ENCODE measurements at places on chromosomes 7 and 10.

DNA sequence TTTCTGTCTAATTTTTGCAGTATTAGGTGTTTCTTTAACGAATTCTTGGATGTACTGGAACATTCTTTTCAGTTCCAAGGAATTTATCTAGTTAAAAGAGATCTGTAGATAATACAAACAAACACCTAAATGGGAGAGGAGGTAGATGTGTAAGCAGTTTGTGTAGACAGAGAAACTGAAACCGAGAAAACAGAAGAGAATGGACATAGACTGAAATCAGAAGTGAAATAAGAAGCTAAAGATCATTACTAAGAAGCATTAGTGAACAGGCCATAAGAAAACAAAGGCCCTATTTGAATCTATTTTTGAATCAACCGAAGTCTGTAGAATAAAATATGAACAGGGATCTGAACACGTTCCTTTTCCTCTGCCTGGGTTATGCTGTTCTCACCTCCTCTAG is 26.5 kb upstream of the TMEM229A start:
- no peak for DNase-seq

DNA sequence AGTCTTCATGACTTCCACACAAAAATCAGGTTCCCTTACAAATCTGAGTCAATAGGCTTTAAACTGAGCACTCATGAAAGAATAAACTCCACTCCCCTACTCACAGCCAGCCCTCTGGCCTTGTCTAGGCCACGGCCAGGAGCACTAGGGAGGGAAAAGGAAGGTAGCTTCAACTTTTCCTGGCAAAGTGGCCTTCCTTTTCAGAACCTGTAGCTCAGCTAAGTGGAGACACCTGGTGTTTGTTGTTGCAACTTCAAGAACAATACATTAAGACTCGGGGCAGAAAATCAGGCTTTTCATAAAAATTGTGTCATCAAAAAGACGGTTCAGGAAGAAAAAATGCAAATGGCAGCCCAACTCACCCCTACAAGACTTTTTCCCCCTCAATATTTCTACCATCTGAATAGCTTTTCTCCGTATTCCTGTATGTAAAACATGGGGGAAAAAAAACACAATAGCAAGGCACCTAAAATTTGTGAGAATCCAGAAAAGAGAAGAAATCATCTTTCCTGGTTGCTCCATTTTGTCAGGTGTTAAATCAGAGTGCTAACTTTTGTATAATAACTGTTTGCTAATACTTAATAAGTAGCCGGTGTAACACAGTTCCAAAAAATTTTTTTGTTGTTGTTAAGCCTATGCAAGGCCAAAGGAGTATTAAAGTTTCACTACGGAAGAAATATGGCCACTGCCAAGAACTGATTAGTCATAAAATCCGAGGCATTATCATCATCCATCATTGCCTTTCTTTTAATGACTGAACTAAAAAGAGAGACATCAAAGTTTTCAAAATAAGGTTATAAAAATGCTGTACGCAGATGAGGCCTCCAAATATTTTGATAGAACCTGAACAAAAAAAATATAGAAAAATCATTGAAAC is 66.2 kb upstream of the ARID5B start:
- DNase-seq = peak; percentile 70

GRCh38 chr10:111392159-111392558 is 315.3 kb downstream of the ADRA2A start:
- DNase-seq = no peak

- DNase-seq = no peak
Measured at GRCh38 chr10:105586451-105587098, 945.5 kb downstream of the SORCS3 start.

GRCh38 chr10:12428447-12429135 is 79.2 kb downstream of the CAMK1D start:
- no peak for DNase-seq

- peak; percentile 35 for DNase-seq
Measured at GRCh38 chr10:22742678-22743077, 28.3 kb upstream of the PIP4K2A start.

GRCh38 chr7:18936265-18936664 is 181.2 kb downstream of the TWIST1 start:
- no peak for DNase-seq

GRCh38 chr7:48046458-48046857 is 11.1 kb downstream of the C7orf57 start:
- no peak for DNase-seq

DNA sequence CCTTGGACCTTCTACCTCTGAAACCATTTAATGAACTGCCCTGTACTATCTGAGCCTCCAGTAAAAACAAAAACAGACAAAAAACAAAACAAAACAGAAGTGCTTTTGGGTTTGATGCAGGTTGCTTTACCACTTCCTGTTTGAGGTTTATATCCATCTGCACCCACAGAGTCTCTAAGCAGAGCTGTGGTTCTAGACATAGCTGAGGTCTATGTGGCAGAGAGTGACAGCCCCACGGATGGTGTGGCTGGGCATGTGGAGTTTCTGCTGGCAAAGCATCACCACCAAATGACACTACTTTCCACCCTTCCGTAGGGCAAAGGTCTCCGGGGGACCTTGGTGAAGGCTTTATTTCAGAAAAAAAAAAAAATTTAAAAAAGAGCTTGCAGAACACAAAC is 754.2 kb downstream of the GRID1 start:
- DNase-seq = no peak

DNA sequence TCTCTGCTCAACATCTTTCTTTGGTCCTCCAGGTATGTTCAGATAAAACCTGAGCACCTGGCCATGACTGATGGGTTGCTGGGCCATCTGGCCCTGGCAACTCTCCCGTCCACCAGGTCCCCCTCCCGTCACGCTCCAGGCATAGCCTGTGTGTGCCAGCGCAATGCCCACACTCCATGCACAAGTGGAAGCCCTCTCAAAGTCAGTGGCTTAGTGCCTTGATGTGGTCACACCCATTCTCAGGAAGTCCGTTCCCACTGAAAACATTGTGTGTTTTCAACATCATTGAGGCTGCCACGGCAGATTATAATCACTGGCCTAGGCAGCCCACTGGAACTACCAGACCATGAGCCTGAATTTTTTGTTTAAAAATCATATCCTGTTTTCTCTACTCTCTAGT is 170.6 kb upstream of the LANCL2 start:
- DNase-seq = no peak

GRCh38 chr10:95413588-95413987 is 122.8 kb upstream of the PDLIM1 start:
- no peak for DNase-seq

DNA sequence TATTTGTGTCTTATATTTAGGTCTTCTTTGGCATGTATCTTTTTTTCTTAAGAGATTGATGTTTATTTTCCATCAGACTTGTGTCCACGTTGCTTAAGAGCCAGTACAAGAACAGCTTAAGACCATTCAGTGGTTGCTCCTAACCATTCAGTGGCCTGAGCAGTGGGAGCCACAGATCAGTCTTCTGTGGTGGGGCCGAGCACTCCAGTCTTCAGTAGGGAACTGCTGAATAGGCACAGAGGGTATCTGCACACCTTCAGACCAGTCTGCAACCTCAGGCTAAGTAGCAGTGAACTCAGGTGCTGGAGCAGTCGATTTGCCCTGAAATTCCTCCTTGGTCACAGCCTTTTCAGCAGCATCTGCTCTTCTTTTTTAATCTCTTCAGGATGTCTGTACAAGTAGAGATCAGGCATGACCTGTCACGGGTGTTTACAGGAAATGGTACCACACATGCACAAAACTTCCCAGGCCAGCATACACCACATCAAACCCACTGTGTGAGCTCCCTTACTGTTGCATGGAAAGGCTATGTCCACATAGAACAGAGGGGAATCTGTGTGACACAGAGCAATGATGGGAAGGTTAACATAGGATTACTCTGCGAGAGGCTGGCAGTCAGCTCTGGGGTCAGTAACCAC is 51.5 kb downstream of the FAM107B start:
- DNase-seq = no peak

DNA sequence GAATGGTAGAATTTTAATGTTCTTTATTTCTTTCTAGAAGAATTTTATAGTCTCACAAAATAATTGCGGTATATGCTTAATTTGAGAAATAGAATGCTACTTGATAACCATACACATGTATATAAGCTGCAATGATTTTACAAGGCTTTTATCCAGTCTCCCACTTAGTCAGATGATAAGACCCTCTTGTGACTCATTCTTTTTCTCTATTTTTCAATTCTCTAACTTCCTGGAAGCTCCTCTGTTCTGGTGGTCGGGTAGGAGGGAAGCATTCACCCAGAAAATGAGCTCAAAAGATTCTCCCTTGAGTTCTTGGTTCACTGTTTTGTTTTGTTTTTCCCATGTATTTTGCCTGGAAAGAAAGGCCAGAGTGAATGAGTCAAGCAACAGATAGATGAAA is 546.6 kb downstream of the INHBA start:
- no peak for DNase-seq

GRCh38 chr7:93948106-93948505 is 26.6 kb downstream of the GNG11 start:
- DNase-seq = no peak

- DNase-seq = no peak
Measured at GRCh38 chr7:96670338-96671289, 39.0 kb downstream of the SEM1 start.

- DNase-seq = no peak
Measured at GRCh38 chr10:132050191-132050590, 15.6 kb upstream of the JAKMIP3 start.

DNA sequence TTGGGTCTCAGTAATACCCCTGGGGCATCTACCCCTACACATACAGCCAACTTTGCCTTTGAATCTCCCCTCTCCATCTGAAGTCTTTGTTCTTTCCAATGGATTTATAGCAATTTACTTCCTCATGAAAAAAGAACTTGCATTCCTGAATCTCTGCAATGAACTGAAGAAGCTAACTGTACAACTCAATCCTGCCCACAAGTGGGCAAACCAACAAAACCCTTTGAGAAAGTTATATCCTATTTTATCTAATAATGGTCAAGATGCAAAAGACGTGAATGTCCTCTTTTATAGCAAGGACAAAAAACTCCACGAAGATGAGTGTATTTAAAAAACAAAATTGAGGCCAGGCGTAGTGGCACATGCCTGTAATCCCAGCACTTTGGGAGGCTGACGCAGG is 991.3 kb downstream of the LRMDA start:
- DNase-seq = no peak

GRCh38 chr10:63633677-63634487 is 112.7 kb downstream of the REEP3 start:
- DNase-seq = peak; percentile 62

DNA sequence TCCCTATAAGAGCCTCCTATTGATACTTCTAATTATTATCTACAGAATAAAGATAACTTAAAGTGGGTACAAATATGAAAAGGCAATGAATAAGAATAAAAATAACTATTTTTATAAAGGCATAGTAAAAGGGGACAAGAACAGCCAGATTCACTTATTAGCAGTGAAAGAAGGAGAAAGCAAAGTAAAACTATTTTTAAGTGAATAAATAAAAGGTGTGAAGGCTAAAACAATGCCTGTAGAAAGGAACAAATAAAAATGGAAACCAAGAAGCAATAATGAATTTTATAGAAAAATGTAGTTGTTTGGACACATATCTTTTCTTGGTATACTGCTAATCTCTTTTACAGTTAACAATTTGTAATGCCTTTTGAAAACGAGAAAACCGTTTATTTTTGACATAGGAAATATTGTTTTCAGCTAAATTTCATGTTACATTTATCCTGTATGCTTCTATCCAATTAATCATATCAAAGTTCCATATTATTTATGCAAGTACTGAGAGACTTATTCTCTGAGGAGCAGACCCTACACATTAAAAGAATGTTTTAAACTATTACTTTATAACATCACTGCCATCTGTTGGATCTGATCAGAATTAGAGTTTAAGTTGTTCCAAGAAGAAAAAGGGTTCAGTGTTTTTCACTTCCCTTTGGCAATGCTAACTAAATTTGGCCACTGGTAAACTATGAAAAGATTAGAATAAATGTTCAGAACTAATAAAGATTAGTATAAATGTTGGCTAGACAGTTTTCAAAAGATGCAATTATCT is 59.1 kb downstream of the ARMC3 start:
- peak; percentile 62 for DNase-seq

- DNase-seq = peak; percentile 86
Measured at GRCh38 chr10:6050801-6051445, 11.2 kb downstream of the IL2RA start.

DNA sequence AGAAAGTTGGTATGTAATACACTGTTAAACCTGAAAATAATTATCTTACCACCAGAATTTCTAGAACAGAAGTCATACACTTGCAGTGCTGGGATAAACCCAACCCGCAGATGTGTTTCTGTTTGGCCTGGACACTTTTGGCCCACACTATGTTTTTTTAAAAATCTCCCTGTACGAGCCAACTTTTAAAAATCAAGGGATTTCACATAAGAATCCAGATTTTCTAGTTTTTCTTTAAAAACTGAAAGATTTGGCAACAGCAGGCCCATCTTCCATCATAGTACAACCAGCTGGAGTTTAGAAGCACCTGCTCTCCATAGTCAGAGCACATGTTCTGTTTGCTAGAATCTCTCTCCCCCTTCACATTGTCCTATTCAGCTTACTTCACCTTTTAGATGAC is 74.0 kb downstream of the TLL2 start:
- DNase-seq = no peak

All from hematopoietic multipotent progenitor cell treated with erythropoietin and hydrocortisone succinate and interleukin-3 and kit ligand, for 8 days (in vitro differentiated cells).